Lower leg skin (tissue), 4 donors: ENCODE measurements at places on chromosomes 1 and 21. TPM values are rescaled to one million over a fixed set of nuclear protein-coding genes. Genes with fewer than 3 reads are reported as not detected.

GRCh38 chr1:32361674-32362473 lies 411 bp downstream of the FAM229A start:
- peak; percentile 90 for DNase-seq

DNA sequence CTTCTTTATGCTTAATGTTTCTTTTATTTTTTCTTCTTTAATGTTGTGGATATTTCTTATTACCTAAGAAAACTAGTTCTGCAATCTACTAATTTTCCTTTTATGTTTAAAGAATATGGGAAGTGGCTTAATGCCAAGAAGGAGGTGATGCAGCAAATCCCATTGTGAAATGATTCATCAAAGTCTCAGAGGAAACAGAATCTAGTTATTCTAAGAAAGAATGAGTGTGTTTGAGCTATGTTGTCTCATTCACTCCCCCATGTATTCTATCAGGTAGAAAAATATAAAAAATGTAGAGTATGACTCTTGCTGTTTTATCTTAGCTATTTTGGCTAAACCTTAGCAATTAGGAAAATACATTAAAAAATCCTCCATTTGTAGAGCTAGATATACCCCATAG lies 659.9 kb upstream of the RGS18 start:
- no peak for DNase-seq

DNA sequence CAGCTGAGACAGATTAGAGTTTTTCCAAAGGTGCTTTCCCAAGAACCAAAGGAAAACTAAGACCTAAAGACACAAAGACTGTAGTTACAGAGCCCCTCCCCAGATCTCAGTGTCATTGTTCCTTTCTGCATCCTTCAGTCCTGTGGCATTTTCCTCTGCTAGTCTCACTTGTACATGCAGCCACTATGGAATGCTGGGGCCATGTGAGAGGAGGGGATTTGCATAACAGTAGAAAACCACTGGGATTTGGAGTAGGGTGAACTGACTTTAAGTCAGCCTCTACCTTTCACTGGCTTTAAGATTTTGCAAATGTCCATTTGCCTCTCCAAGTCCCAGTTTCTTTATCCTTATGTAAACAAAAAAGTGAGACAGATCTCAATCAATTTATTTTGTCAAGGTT lies 119.4 kb upstream of the F3 start:
- DNase-seq: no peak

GRCh38 chr1:24168245-24168644 lies 18.8 kb downstream of the IFNLR1 start:
- no peak for DNase-seq

The NAV1 gene
- 12.1 TPM for total RNA-seq
